ENCODE measurements at places on chromosomes 1 and 21.

GRCh38 chr1:63782982-63783381 is 9.2 kb downstream of the ROR1 start:
- no peak for DNase-seq

GRCh38 chr1:117656202-117656641 is 50.4 kb downstream of the TENT5C start:
- DNase-seq: no peak

DNA sequence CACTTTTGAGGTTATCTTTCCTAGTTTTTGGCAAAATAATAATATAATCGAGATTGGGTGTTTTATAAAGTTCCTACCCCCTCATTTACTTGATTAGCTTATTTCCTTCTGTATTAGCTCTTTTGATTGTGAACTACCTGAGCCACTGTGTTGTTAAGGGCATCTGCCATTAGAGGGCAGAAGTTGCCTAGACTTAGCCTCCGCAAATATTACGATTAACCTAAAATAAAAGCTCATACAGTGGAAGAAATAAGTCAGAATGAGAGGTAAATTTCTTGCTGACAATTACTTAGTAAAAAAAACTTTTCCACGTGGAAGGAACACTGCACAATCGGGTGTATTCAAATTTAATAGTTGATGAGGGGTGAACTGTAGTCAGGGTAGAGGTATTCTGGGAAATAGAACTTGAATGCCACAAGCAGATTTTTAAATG is 2.3 kb downstream of the H3-3A start:
- DNase-seq: peak; percentile 58

DNA sequence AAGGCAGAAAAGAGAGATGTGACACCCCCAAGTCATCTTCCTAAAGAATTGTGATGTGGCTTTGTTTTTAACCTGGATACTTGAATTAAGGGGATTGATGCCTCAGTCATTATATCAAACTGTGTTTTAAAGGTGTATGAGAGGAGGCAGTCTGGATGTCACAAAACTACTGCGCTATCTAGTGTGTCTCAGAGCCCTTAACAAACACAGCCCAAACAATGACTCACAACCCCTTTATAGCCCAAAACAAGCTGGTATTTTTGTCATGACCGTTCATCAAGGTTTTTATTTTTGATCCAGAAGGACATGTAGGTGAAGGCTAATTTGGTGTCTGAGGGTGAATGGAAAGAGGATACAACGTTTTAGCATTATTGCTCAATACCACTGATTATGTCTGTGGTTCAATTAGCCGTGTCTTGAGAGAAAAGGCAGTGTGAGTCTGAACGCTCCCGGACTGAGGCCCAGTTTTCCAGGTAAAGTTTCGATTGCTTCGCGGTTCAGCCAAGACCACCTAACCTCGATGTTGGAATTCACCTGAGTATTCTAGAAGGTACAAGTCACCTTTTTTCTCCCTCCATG is 71.6 kb downstream of the SGIP1 start:
- no peak for DNase-seq
